HT-29 (cell line): ENCODE measurements at places on chromosomes 7 and 10. TPM values are rescaled to one million over a fixed set of nuclear protein-coding genes. Genes with fewer than 3 reads are reported as not detected.

DNA sequence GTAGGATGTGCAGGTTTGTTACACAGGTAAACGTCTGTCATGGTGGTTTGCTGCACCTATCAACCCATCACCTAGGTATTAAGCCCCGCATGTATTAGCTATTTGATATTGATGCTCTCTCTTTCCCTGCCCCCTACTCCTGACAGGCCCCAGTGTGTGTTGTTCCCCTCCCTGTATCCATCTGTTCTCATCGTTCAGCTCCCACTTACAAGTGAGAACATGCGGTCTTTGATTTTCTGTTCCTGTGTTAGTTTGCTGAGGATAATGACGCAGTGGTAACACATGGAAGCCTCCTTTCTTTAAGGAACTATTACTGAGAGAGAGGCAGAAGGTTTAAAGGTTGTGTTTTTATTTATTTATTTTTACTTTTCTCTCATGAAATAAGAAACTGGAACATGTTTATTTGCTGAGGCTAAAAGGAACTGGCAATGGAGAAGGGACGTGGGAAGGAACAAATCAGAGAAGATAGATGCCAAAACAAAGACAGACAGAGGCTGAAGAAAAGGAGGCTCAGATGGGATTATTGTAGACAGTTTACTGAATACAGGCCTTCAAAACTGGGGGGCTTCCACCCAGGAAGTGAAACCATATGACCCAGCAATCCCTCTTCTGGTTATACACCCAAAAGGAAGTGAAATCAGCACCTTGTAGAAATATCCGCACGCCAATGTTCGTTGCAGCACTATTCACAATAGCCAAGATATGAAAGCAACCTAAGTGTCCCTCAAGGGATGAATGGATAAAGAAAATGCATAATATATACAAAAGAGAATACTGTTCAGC is 556.3 kb downstream of the GRM8 start:
- DNase-seq: no peak

SCART1 gene
- 0.68 and 2.2 TPM in 2 replicates for total RNA-seq

DNA sequence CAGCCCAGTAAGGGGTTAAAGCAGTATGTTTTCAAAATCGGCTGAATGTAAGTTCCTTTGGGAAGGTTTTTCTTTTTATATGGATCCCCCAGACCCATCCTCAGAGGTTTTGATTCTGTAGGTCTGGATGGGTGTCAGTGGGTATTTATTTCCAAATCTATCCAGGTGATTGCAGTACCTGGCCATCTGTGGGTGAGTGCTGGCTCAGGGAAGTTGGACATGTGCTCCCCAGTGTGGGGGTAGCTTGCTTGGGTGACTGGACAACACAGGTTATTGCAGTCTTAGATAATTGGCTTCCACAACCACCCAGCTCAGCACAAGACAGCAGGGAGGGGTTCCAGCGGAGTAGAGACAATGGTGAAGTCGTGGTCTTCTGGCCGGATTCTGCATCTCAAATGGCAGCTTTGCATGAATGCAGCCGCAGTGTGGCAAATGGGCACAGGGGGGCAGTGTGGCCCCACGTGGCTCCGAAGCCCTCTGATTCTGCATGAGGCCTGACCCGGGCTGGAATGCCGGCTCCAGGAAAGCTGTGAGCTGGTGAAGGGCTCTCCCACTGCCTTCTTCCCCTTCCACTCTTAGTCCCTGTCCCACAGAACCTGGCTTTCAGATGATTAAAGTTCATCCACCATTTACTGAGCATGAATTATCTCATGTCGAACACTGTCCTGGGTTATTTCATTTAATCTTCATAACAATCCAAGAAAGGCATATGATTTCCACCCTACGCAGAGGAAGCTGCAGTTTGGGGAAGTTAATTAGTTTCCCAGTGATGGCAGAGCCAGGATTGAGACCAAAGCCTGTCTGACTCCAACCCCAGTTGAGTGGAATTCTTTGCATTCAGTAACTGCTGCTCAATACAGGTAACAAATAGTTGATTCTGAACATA is 64.5 kb upstream of the SYPL1 start:
- DNase-seq: peak; percentile 90

DNA sequence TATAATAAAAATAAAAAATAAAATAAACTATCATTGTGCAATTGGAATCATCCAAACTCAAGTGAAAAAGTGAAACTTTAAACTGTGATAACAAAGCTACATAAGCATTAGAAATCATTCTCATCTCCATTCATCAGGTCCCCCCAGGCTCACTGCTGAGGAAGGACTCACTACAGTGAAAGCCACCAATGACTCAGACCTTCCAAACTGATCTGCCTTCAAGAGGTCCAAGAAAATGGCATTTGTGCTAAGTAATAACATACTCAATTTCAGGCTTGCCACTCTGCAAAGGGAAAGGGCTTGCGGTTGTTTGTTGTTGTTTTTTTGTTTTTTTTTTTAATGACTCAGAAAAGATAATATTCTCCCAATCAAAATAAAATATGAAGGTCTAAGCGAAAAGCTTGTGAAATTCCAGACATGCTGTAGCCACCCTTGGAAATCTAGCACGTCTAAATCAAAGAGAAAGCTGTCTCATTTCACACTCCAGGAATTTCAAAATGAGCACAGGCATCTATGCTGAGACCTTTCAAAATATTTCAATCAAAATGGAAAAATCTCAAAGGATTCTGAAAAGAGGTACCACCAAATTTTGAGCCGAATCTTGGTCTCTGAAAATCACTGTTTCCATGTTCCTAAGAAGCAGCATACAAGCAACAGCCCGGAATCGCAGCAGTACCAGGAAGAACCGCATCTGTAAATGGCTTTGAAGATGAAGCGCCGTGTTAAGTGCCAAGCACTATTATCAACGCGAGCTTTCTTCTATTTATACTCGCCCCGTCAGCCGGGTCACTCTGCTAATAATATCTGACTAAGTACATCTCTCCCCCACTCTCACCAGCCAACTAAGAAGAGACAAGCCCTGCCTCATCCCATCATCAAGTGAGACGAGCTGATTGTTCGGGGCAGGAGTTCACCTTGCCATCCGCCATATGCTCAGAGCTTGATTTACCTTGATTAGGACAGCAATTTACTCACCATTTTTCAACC is 13.5 kb downstream of the SFMBT2 start:
- DNase-seq: no peak

- no peak for DNase-seq
These were observed 259.2 kb downstream of the MAD1L1 start for GRCh38 chr7:1973321-1974251.

- DNase-seq: peak; percentile 56
These were observed 1.6 kb downstream of the FAM24A start for GRCh38 chr10:122911889-122912484.

DNA sequence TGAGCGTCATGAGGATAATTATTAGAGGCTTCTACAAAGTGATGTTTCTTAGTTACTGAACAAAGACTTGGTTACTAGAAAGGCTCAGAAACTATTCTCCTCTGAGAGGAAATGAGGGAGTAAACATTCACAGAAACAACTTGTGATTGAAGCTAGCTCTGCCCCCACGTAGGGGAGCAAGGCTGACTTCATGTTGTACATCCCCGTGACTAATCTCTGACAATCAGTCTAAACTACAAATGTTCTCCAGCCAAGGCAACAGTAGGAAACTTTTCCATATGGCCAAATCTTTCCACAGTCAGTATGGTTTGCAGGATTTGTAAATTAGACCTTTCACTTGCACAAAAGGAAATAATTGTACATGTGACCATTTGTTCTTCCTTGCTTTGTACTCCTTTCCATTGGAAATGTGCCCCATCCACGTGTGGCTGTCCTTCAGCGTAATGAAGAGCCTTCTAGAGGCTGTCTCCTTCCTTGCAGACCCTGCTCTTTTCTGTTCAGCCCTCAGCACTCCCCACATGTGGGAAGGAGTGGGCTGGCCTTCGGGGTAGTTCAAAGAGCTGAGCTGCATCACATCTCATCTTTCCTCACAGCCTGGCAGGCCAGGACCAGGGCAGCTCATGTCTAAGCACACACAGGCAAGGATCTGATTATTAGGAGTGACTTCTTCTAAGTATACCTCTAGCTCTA is 93.5 kb downstream of the PCGF5 start:
- DNase-seq: no peak

CLRN3 gene
- total RNA-seq: 17.7 and 21.5 TPM in 2 replicates

DNA sequence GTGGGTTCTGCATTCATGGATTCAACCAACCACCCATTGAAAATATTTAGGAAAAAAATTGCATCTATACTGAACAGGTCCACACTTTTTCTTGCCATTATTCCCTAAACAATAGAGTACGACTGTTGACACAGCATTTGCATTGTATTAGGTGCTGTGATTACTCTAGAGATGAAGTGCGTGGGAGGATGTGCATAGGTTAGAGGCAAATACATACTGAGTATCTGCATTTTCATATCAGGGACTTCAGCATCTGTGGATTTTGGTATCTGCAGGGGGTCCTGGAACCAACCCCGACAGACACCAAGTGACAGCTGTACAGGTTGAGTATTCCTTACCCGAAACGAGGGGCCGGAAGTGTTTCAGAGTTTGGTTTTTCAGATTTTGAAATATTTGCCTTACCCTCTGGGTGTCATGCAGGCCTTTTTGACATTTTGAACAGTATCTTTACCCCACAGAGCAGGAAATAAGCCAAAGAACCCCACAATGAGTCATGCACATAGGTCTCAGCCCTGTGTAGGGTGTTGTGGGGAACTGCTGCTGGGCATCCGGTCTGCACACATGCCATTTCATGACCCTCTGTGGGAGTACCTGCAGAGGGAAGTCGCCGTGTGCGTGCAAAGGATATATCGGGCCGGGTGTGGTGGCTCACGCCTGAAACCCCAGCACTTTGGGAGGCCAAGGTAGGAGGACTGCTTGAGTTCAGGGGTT is 14.5 kb downstream of the NUDT5 start:
- no peak for DNase-seq

DNA sequence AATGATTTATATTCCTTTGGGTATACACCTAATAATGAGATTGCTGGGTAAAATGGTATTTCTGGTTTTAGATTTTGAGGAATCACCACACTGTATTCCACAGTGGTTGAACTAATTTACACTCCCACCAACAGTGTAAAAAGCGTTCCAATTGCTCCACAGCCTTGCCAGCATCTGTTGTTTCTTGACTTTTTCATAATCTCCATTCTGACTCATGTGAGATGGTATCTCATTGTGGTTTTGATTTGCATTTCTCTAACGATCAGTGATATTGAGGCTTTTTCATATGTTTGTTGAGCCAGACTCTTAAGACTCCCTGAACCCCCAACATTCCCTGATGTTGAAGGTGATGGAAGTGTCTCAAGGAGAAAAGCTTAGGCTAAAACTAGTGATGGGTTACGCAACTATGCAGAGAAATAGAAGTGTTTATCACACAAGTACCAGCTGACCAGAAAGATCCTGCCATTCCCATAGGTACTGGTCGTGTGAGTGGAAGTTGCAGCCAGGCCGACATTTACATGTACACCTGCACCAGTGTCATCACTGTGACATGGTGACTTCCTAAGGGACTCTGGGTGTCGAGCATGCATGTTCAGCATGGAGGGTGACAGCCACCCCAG is 711.2 kb upstream of the NRP1 start:
- DNase-seq: peak; percentile 3

DNA sequence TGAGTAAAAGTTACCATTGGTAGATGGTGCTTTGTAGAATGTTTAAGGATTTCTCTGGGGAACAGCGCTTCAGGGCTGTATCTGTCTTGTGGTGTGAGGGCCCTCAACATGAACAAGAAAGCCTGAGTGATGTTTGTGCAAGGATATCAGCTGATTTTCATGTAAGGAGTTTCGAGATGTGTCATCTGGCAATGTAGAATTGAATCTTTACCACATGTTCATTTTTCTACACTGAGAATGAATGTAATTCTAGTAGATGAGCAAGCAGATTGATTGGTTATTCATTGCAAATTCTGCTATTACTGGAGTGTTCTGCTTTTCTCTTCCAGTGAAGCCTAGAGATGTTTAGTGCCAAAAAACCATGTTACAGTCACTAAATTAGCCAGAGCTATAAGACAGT is 87.7 kb downstream of the ST7 start:
- DNase-seq: no peak

RASA4B gene
- total RNA-seq: 7.4 and 13.9 TPM in 2 replicates

PKD2L1 gene
- 0.21 TPM in 1 of 2 replicates, not detected in the other for total RNA-seq

DNA sequence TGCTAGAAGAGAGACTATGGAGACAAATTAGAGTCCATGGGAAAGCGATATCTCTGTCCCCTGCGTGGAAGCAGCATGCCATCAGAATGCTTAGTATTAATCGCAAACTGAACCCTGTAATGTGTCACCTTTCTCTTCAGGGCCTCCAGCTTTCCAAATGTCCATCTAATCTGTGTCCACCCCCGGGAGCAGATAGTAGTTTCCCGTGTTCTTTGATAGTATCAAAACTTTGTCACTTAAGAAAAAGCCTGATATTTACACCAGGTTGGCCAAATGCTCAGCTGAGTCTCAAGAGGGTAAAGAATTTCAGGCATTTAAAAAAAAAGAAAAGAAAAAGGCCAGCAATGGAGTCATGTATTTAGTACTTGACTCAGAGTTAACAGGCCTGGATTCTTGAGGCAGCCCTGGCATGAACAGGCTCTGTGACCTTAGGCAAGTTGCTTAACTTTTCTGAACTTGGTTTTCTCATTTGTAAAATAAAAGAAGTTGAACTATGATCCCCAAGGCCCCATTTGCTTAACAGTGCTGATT is 10.4 kb upstream of the GSAP start:
- no peak for DNase-seq

- no peak for DNase-seq
These were observed 10.8 kb downstream of the HNRNPA2B1 start for GRCh38 chr7:26189697-26190096.

GRCh38 chr7:70321016-70321590 is 722.8 kb downstream of the AUTS2 start:
- DNase-seq: no peak

GRCh38 chr7:105346138-105346537 is 42.6 kb downstream of the SRPK2 start:
- DNase-seq: no peak

DNA sequence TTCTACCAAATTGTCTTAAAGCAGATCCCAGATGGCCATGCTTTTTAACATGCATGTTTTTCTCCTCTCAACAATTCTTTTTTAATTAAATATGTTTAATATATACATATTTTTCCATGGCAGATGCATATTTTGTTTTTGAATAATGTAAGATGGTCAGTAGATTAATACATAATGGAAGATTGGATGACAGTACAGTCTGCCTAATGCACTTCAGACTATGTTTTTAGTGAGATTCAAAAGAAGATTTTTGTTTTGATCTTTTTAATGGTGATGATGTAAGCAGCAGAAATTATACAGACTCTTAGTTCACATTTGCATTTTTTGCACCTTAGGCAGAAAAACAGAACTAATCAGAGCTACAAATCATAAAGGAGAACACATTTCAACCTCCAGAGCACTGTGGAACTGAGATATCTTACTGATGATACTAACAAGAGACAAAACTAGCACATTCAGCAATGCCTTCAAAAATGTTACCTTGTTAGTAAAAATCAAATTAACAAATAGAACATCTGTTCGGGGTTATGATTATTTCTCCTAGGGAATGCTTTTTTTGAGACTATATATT is 203.4 kb downstream of the PHF14 start:
- DNase-seq: no peak

DNA sequence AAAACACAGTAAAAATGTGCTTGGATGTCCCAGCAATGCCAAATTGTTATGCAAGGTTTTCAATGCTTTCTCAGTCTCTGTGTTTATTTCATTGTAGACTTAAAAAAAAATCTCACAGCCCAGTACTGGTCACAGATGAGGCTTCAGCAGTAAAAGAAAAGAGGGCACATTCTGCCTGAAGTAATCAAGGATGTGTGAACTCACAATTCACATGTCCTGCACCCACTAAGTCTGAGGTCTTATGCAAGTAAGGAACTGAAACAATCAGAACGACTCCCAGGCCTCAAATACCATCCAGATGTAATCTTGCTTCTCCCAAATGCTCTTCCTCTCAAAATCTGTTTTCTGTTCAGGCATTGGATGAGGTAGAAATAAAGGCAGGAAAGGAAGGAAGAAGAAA is 33.7 kb downstream of the ADRB1 start:
- no peak for DNase-seq

- no peak for DNase-seq
These were observed 22.3 kb upstream of the AGR3 start for GRCh38 chr7:16904076-16904475.
